GM03348 (cell line): ENCODE measurements at places on chromosomes 1 and 21.

- no peak for DNase-seq
Measured at GRCh38 chr1:183842795-183843144, 37.9 kb downstream of the RGL1 start.

GRCh38 chr1:154987326-154987725 is 4.2 kb downstream of the FLAD1 start:
- DNase-seq = no peak

DNA sequence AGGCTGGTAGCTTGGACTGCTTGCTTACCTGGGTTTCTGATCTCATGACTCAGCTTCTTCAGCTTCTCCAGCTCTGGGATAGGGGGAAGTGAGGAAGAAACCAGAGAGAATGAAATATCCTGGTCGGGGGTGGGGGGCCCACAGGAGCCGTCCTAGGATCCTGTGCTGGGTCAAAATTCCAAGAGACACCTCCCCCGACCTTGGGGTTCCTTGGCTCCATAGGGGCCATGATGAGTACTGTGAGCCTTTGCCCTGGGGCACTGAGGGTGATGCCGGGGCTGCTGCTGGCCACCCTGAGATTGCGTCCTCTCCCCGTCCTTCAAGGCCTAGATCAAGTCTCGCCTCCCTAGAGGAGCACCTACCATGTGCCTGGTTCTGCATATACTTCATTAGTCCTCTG is 40.0 kb downstream of the MYOM3 start:
- DNase-seq = no peak

DNA sequence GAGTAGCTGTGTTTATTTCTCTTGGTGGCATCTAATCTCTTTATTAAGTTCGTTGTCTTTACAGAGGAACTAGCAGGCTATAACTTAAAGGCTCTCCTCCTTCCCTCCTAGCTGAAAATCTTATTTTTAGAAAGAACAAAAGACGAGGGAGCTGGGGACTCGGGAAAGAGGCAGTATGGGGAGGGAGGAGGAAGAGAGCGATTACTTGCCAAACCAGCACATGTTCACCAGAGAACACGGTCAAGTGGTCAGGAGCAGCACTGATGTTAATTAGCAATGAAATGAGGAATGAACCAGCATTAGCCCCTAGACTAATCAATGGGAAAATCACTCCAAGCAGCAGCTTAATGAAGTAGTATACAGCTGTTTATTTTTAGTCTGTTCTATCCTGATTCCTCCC is 171.3 kb upstream of the ESRRG start:
- no peak for DNase-seq

DNA sequence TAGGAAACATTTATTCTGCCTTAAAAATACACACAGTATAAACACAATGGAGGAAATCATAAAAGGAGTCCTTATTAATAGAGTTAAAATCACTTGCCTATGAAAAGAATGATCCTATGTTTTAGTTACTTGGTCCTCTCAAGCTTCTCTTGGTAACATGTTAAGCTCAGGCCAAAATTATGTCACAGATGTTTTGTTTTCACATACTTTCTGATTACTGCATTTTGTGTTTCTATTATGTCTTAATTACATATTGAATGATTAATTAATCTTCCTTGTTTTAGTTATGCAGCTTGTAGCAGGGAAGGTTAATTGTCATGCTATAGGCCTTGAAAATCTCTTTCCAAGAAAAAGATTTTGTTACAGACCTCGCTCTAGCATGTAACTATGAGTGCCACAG is 406.0 kb downstream of the PLA2G4A start:
- DNase-seq = no peak

DNA sequence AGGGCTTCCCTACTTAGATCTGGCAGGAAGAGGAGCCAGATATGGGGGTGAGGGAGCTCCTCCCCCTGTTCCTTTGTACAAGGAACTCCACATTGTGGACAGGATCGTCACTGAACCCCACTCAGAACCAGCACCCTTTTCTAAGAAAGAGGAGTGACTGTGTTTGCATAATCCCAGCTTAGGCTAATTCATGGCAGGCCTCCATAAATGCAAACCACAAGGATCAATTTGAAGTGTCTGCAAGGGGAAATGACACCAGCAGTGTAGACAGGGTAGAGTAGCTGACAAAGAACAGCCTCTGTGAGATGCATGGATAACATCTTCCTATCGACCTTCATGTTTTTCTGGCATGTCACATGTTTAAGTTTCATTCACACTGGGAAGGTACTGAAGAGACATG is 11.7 kb downstream of the MX1 start:
- no peak for DNase-seq

DNA sequence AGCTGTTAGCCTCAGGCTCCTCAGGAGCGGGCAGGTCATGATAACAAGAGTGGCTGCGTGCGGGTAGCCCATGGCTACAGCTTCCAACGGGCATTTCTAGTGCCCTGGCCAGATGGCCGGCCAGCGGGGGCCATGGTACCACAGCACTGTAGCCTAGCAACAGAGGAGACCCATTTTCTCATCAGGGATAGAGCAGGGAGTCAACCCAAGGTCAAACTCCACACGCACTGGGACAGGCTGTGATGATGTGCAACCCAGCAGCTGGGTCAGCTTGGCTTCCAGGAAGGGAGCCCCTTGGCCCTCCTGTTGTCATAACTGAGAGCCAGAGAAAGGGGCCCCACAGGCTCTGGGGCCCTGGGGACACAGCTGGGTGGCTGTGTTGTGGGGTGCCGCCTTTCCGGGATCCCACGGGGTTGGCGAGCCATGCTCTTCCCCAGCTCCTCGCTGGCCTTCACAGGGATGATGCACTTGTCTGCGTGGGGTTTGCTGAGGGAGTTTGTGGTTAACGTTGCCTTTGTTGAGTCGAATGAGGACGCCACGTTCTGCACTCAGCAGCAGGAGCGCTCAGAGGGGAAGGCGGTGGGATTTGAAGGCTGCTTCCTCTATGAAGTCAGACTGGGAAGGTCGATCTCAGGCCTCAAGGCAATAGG is 46.3 kb downstream of the COL18A1 start:
- DNase-seq = no peak

GRCh38 chr1:150243003-150243402 is 7.1 kb upstream of the ANP32E start:
- no peak for DNase-seq

DNA sequence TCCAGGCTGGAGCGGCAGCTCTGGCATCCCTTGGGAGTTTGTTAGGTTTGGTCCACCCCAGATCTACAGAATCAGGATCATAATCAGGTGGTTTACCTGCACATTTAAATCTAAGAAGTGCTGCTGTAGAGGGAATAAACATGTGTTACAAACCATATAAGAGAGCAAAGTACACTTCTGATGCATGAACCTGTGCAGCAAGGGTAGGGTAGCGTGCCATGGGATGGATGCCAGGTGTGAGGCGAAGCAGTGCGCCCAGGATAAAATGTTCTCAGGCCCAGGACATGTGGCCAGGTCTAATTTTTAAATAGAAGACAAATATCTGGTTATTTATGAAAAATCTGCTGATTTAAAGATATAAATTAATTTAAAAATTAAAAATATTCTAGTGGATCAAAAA is 308.8 kb upstream of the USP24 start:
- no peak for DNase-seq

DNA sequence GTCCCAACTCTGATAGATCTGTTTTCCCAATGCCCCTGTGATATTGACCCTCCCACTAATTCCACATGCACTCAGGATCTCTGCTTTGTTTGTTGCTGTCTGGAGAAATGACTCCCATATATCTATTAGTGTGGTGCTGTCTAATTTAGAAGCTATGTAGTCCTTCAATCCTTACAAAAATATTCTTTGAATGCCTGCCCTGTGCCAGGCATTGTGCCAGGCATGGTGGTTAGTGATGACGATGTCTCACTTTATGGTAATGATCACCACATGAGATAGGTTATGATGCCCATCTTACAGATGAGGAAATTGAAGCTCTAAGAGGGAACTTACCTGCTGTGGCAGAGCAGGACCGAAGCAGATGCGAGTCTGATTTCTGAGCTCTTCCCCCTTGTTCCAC is 12.9 kb downstream of the MYOG start:
- peak; percentile 40 for DNase-seq

DNA sequence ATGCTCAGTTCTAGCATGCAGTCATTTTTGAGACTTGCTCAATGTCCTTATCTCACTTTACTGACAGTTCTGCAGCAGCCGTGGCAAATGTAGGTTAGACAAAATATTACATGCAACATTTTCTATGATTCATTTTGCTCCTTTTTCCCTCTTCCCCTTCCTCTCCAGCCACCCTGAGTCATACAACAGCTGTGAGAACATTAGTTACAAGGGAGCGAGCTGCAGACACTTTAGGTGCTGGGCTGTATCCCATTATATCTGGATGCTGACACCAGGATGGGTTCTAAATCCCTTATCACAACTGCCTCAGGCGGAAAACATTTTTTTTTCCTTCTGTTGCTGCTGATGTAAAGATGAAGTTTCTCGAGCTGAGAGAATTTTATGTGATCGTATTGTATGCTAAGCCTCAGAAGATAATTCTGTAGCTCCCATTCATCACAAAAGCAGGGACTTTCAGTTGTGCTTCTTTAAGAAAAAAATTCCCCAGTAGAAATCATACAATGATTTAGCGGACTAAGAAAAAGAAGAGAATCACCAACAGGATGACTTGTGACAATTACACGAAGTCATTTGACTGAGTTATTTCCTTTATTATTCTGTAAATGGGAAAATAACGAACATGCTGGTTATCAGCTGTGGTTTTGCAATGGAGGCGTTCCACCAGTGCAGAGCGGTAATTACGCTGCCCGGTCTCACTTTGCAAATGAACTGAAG is 345.0 kb downstream of the DISC1 start:
- DNase-seq = peak; percentile 11

DNA sequence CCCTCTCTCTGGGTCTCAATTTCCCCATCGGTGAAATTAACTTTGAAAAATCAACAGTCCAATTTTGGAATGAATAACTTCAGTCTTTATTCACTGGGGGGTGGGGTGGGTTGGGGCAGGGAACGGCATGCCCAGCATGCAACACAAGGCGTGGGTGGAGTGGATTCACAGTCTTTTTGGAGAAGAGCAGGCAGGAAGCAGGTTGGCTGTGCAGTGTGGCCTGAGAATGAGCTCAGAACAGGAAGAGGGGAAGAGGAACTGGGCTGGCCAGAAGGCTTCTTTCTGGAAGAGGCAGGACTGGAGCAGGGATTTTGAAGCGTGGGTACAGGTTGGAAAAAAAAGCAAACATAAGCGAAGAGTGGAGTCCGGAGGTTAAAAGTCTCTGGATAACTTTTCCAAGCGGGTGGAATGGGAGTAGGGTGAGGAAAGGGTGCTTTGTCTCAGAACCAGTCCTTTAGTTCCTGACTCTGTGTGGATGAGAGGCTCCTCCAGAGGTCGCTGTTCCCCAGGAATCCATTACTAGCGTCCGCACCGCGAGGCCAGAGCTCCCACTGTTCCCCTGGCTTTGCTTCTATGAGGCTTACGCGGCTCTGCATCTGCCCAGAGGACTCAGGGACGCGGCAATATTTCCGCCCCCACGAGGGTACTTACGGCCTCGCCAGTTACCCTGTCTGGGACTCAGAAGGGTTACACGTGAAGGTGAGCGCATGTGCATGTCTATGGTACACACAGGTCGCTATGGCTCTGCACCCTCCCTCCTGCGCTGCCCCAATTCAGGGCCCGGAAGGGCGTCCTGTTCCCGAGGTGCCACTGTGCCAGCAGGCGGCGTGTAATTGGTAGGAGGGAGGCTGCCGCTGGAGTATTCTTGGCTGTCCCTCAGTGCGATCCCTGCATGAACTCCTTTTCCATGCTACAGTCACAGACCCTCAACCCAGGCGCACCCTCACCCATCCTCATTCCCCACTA is 5.5 kb upstream of the FOXD2 start:
- peak; percentile 89 for DNase-seq

DNA sequence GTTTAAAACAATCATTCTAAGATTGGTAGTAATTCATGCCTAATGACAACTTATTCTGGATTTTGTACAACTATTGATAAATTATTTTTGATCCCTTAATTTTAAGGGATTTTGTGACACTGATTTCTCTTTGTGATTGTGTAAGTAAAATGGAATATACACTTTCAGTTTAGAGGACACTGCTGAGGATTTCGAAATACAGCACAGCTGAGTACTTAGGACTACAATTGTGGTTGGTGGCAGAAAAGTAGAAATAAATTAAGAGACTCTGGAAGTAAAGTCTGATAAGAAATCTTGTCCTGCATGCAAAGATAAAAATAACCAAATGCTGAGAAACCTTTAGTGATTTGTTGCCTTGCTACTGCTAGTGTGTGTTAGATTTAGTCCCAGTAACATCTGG is 40.0 kb downstream of the TYW3 start:
- DNase-seq = no peak

- DNase-seq = no peak
Measured at GRCh38 chr1:209080170-209080781, 503.2 kb upstream of the CAMK1G start.

DNA sequence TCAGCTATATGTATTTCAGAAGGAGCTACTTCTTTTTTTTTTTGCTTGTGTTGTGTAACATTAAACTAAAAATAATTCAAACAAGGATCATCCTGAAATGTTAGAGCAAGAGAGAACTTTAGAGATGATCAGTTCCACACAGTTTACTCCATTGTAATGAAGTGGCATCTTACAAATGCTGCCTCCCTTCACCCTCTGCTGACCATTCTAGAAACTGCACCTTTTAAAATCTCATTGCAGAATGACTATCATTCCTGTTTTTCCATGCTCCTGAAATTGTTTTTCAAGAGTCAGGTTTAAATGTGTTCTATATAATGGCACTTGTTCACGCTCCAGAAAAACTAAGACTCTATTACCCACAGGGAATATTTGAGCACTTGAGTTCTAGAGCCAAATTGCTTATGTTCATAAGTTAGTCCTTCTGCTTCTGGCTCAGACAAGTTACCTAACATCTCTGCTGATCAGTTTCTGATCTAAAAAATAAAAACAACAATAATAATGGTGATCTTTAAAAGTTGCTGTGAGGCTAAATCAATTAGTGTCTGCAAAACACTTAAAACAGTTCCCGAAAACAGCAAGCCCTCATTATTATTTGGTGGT is 21.5 kb upstream of the SLC44A5 start:
- DNase-seq = peak; percentile 61

DNA sequence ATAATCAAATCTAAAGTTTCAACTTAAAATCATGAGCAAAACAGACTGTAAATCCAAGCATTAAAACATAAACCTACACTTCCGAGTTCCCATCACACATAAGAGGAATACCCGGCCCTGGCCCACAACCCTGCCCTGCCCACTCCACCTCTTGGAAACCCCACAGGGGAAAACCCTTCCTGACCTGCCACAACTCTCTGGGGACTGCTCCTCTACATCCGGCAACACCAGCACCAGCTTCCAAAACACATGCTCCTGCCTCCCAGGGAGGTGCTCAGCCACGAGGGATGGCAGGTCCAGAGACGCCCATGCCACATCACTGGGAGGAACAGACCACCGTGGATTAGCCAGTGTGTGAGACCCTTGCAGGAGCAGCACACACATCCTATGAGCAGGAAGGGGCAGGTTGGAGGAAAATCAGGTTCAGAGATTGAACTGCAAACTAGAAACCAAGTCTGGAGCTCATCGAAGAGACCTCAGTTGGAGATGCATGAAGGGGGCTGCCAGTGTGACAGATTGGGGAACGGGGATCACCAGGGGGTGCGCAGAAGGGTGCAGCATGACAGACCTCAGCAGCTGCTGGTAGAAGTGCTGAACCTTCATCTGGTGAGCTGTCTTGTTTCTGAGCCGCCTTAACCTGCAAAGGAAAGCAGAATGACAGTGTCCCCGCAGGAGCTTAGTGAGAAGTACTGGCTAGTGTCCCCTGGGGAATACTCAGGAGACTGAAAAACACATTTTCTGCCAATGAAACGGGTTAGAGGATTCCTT is 25.8 kb upstream of the LSS start:
- no peak for DNase-seq

- no peak for DNase-seq
Measured at GRCh38 chr1:1092894-1093609, 18.9 kb upstream of the RNF223 start.
